NCI-H510A treated with DMSO at 0.1 percent for 48 hours (cell line): ENCODE measurements at places on chromosomes 6 and 20.

- DNase-seq, result no peak
Measured at GRCh38 chr6:14770040-14770439, 475.8 kb upstream of the JARID2 start.

GRCh38 chr6:1314617-1315016 is 2.7 kb downstream of the FOXQ1 start:
- no peak for DNase-seq

GRCh38 chr6:161486361-161487216 is 212.7 kb upstream of the AGPAT4 start:
- DNase-seq, result no peak

GRCh38 chr6:157410045-157410444 is 29.1 kb downstream of the ZDHHC14 start:
- no peak for DNase-seq

- DNase-seq, result peak; percentile 28
Measured at GRCh38 chr6:34527751-34528670, 28.1 kb downstream of the SPDEF start.

DNA sequence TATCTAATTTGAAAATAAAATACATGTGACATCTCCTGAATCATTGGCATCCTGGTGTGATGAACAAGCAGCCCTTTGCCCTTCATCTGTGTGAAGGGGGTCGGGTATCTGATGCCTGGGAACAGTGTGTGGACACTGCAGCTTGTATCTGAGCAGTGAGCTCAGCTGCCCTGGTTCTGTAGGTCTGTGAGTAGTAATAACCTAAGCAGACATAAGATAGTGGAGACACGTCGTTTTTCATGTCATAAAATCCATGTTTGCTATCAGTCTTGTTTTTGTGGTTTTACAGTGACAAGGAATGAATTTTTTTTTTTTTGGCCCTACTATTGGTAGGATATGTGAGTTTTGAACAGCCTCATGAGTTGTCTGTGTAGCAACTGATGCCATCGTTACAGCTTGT is 133.0 kb downstream of the JARID2 start:
- DNase-seq, result no peak

- peak; percentile 51 for DNase-seq
Measured at GRCh38 chr6:158758941-158759479, 60.2 kb downstream of the EZR start.

GRCh38 chr6:140168365-140168764 is 793.9 kb upstream of the CITED2 start:
- DNase-seq, result no peak
